ENCODE measurements at places on chromosomes 7 and 10.

DNA sequence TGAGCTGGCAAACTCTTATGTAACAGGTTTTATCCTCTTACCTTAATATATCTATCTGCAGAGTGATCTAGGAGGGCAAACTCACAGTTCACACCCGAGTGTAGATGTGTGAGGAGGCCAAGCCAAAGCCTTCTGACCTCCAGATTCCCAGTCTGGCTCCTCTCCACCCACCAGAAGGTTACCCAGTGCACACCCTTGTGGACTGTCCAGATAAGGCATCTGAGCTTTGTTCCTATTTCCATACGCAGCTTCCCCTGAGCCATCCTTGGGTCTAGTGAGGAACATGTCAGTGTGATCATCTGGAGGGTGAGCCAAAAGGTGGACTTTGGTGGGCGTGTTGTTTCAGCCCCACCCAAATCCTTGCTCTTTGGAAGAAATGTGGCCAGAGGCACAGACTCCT lies 203.0 kb upstream of the MEOX2 start:
- DNase-seq, result no peak

DNA sequence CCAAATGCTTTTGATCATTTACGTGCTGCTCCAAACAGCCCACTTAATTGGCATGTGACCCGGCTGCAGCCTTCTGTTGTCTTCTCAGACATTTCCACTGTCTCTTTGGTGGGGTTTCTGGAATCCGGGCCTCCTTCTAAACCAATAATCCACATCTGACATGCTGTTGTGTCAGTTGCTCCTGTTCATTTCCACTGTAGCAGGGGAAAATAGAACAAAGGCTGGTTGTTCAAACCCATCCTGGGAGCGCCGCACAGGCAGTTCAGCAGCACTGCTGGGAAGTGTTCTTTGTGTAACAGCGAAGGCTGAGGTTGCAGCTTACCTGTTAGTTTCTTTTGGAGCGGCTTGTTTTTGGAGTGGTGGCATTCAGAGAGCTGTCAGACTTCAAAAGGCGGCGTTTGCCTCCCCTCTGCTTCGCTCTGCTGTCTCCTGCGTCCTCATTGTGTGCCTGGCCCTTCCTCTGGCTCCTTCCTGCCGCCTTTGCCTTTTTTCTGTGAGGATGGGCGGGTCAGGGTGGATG lies 149.4 kb downstream of the SNX10 start:
- no peak for DNase-seq

GRCh38 chr10:110471566-110472139 lies 26.1 kb upstream of the DUSP5 start:
- DNase-seq, result no peak

DNA sequence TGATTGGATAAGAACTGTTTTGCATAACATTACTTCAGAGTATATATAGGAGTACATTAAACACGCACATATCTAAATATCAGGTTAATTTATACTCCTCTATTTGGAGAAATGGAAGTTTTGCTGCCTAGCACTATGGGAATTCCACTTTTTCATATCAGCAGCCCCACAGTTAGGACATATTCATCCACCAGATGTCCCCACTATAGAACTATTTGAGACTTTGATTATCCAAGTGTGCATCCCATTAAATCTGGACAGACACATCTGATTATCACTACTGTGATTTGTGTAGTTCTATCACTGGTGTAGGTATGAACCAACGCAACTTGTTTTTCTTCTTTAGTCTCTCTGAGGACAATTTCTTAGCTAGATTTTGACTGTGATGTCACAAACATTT lies 345.7 kb downstream of the THSD7A start:
- no peak for DNase-seq

DNA sequence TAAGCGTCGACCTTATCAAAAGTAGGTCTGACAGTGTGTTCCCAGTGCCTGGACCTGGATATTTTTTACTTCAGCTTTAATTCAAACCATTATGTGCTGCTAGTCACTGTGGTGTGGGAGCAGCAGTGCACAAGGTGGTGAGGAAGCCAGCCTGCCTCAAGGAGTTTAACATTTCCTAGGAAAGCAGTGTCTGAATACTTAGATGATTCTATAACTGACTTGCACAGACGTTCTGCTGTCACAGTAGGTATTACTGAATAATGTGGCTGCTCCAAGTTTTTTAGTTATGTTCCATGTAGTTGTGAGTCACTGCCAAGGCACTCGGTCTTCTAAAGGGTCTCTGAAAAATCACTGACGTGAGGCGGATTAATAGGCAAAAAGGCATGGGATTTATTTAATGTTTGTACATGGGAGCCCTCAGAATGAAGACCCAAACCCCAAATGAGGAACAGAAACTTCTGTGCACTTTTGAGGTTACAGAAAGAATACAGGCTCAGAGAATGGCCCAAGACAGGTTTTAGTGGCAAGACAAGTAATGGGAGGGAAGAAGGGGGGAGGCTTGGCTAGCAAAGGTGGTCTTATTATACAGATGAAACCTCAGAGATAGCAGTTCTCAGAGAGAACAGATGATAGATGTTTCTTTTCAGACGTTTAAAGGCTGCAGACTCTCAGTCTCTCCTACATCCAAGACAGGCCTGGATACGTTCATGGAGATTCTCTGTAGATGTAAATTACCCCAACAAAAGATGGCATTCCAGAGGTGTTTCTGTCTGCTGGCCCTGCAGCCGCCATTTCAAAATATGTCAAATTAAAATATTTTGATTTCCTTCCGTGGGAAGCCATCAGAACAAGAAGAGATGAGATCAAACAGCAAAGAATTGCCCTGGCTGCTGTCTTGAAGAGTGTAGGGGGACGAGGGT lies 209.3 kb downstream of the SDK1 start:
- no peak for DNase-seq

- no peak for DNase-seq
These were observed 50.6 kb upstream of the SRPK2 start for GRCh38 chr7:105439174-105439893.

DNA sequence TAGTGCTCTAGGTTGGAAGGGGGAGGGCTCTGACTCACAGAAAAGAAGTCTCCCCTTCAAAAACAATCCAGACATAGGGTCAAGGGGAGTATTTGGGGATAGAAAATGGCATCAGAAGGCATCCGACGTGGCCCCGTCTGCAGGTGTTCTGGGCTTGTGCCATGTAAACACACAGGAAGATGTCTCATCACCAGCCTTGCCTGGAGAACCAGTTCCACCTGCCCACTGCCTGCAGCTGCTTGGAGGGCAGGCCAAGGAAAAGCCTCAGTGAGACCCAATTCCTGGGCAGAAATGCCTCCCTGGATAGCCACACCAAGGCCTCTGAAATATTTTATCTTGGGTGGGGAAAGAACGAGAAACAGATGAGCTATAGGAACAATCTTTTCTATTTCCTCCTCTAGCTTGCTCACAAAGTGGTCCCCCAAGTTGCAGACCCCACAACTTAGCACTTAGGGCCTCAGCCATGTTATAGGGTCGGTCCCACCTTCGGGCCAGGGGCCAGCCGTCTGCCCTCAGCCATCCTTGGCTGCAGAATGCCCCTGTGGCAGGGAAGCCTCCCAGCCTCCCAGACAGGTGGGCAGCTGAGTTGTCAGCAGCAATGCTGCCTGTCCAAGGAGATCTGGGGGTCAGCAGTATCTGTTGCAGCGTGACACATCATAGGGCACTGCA lies 54.3 kb upstream of the ECHDC3 start:
- DNase-seq, result no peak

- no peak for DNase-seq
These were observed 36.3 kb upstream of the CDK6 start for GRCh38 chr7:92872701-92873100.

DNA sequence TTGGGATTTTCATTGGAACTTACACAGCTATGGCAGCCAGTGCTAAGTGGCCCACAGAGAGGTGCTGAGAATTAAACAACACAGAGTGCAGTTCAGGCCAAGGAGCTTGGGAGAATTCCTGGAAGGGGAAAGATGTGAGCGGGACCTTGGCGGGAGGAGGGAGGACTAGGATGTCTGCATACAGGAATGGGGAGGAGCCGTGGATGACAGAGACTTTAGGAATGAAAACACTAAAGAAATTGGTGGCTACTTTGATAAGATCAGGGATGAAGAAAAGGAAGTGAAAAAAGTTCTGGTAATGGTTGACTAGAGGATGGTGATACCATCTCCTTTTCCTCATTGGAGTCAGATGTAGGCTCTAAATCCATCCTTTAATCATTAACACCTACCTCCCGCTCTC lies 234.2 kb upstream of the FZD8 start:
- no peak for DNase-seq

DNA sequence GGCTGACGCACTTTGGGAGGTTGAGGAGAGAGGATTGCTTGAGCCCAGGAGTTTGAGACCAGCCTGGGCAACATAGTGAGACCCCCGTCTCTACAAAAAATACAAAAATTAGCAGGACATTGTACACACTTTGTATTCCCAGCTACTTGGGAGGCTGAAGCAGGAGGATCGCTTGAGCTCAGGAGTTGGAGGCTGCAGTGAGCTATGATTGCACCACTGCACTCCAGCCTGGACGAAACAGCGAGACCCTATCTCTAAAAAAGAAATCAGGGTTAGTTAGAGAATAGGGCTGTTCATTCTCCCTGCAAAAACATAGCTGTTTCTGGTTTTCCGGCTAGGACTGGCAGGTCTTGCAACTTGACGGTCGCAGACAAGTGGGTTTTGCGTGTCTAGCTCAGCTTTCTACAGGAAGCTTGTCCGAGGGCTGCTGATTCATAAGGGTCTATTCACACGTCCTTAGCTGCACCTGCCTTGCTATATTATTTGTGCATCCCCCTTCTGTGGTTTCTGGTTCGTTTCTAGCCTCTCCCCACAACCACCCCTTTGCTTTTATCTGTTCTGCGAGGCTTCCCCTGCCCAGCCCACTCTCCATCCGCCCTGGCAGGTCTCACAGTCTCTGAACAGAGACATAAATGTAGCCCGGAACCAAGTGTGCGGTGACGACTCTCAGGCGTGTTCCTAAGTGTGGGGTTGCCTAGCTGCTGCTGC lies 10.7 kb downstream of the AMZ1 start:
- no peak for DNase-seq

DNA sequence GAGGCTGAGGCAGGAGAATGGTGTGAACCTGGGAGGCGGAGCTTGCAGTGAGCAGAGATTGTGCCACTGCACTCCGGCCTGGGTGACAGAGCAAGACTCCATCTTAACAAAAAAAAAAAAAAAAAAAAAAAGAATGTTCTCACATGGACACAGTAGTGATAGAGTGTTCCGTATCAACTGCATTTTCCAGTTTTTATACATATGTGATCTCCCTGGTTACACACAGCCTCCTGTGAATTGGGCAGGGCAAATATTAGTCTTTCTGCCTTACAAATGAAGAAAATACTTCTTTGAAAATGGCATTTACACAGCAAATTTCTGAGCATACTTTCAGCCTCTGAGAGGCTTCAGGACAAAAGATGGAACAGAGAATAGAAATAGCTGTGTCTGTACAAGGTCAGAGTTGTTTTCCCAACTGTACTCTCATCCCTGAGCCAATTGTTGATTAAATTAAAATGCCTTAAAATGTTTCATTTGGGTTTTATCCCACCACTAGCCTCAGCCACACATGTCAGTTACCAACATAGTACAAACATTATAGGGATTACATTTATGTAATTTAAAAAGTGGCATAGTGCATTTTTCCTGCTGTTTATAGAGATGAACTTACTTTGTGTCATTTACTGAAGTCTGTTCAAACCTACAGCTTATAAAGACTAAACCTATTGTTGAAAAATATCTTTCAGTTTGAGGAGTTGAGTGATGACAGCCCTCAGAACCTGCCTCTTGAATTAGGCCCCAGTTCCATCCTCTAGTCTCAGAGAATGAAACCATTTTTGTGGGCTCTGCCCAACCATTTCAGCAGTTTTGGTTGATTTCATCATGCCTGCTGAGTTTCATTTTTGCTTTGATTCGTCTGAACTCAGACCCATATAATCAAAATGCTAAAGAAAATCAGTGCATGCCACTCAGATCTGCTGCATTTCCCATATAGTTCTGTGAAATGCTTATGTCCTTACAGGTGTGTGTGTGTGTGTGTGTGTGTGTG lies 609.4 kb upstream of the C7orf33 start:
- DNase-seq, result no peak

- no peak for DNase-seq
These were observed 109.1 kb upstream of the TNRC18 start for GRCh38 chr7:5532536-5533335.

- DNase-seq, result no peak
These were observed 17.9 kb upstream of the PRKAR1B start for GRCh38 chr7:744854-745430.

- no peak for DNase-seq
These were observed 9.8 kb downstream of the HSPA12A start for GRCh38 chr10:116732573-116732972.

DNA sequence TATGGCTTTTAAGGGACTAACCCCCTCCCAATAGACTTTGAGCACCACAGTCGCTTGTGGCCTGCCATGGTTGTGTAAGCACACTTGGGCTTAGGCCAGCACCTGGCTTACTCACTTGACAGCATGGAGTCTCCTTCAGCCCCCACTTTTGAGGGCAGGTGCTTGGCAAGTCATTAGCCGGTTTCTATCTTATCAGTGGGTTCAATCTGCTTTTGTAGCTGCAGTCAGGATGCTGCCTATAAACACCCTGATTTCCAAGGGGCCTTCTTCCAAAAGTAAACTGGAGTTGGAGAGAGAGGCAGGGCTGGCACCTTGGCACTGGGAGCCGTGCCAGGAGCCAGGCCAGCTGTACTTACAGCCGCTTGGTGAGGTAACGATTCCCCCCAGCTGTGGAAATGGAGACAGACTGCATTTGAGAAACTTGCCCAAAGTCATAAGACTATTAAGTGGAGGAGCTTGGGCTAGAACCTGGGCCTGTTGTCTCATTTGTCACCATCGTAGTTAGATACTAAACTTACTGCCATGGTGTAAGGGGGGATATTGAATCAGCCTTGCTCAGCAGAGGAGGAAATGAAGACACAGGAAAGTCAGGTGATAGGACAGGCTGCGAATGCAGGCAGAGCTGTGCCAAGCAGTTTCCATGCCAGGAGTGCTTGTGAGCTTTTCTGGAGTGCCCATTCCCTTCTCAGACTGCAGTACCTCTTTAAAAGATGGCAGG lies 92.2 kb upstream of the EFCAB10 start:
- DNase-seq, result no peak

- DNase-seq, result no peak
These were observed 11.8 kb downstream of the FAM3C start for GRCh38 chr7:121384265-121384664.

GRCh38 chr7:148458263-148458662 lies 132.3 kb upstream of the C7orf33 start:
- no peak for DNase-seq

GRCh38 chr7:70392256-70392876 lies 739.6 kb upstream of the GALNT17 start:
- no peak for DNase-seq

- no peak for DNase-seq
These were observed 37.4 kb downstream of the DNAJC9 start for GRCh38 chr10:73209705-73210104.

- no peak for DNase-seq
These were observed 252.5 kb downstream of the SLC25A13 start for GRCh38 chr7:96069401-96069800.
